ENCODE measurements at places on chromosomes 4 and X. TPM values are rescaled to one million over a fixed set of nuclear protein-coding genes. Genes with fewer than 3 reads are reported as not detected.

The LCORL gene
- 11.6 TPM for total RNA-seq

The FRMD7 gene
- not detected for total RNA-seq

The HGFAC gene
- not detected for total RNA-seq

The SYTL4 gene
- not detected for total RNA-seq

The AR gene
- not detected for total RNA-seq

The EIF1AX gene
- 92.4 TPM for total RNA-seq

The GJB1 gene
- not detected for total RNA-seq

The PDE5A gene
- total RNA-seq = 0.13 TPM

The MID2 gene
- total RNA-seq = 1.7 TPM

The NAP1L3 gene
- 0.66 TPM for total RNA-seq

The FRAS1 gene
- total RNA-seq = not detected

The MTNR1A gene
- not detected for total RNA-seq

The SERPINA7 gene
- total RNA-seq = not detected

The CFAP97 gene
- total RNA-seq = 30.0 TPM

The KIAA1210 gene
- total RNA-seq = not detected

The UGT2B15 gene
- total RNA-seq = not detected

The YY2 gene
- total RNA-seq = 1.5 TPM

The MAGEC3 gene
- total RNA-seq = not detected

The CT45A5 gene
- not detected for total RNA-seq

The GYG2 gene
- total RNA-seq = not detected

The SPACA5B gene
- not detected for total RNA-seq

The USP17L25 gene
- not detected for total RNA-seq

The GPR119 gene
- total RNA-seq = not detected

The GAGE1 gene
- total RNA-seq = not detected

The NALF2 gene
- total RNA-seq = not detected

The MUC7 gene
- total RNA-seq = not detected

The PDZD4 gene
- 0.16 TPM for total RNA-seq

The LEF1 gene
- total RNA-seq = 205 TPM

The VCX2 gene
- not detected for total RNA-seq

The ADH6 gene
- total RNA-seq = not detected

All from activated CD8-positive, alpha-beta T cell treated with anti-CD3 and anti-CD28 coated beads, Interleukin-2, amount 10 ng/mL, durations not matched to agents 7 days and 5 days (primary cell).